ENCODE measurements at places on chromosomes 7 and 10. TPM values are rescaled to one million over a fixed set of nuclear protein-coding genes. Genes with fewer than 3 reads are reported as not detected.
A peak's percentile ranks its signal among the peaks of the same experiment; 100 is the strongest.

AS3MT gene
- not detected for total RNA-seq

AHR gene
- total RNA-seq, result 54.6 TPM

CDH23 gene
- total RNA-seq, result 3.5 TPM

TAX1BP1 gene
- 125 TPM for total RNA-seq

GRCh38 chr7:106064771-106065574, 47.1 kb downstream of the SYPL1 start:
- peak; percentile 79 for DNase-seq

DNA sequence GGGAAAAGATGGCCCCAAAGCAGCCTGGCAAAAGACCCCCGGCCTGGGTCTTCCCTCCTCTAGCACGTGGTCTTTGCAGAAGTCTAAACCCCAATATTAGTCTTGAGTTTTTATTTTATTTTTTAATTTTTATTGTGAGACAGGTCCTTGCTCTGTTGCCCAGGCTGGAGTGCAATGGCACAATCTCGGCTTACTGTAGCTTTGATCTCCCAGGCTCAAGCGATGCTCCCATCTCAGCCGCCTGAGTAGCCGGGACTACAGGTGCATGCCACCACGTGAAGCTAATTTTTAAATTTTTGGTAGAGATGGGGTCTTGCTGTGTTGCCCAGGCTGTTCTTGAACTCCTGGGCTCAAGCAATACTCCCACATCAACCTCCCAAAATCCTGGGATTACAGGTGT, 40.3 kb upstream of the MXI1 start:
- no peak for DNase-seq

GRCh38 chr10:117914334-117914733, 132.4 kb downstream of the RAB11FIP2 start:
- DNase-seq, result no peak

GRCh38 chr7:157811946-157812345, 475.1 kb downstream of the DNAJB6 start:
- no peak for DNase-seq

GRCh38 chr7:140918236-140918635, 6.5 kb downstream of the BRAF start:
- DNase-seq, result no peak

GRCh38 chr10:16965740-16966447, 148.7 kb upstream of the RSU1 start:
- DNase-seq, result peak; percentile 21

DNA sequence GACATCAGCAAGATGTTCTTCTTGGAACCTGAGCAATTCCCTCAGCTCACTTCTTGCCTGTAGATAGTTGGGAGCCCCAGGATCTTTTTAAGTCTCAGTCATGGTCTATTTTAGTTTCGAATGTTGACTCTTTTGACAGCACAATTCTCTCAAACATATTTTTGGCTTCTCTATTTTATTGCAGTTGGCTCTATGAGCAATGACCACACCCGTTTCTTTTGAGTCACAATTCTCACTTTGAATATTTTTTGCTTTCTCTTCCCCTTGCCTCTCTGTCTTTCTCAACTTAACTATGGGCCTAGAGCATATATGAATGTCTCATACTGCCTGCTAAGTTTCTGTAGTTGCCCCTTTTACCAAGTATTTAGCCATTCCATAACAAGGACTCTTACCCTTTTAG, 222.8 kb downstream of the PTN start:
- DNase-seq, result no peak

Data from transverse colon (tissue), 4 donors.